ENCODE measurements at places on chromosomes 2 and 18. TPM values are rescaled to one million over a fixed set of nuclear protein-coding genes. Genes with fewer than 3 reads are reported as not detected.

The GCKR gene
- not detected for total RNA-seq

The ANKRD62 gene
- not detected for total RNA-seq

The CBLN2 gene
- not detected for total RNA-seq

The RIT2 gene
- not detected for total RNA-seq

The LINC00305 gene
- not detected for total RNA-seq

The C2orf80 gene
- total RNA-seq: not detected

The GPR35 gene
- 24.9 TPM for total RNA-seq

The FBXO36 gene
- 0.66 TPM for total RNA-seq

The BMP10 gene
- total RNA-seq: not detected

The PTPRM gene
- 5.6 TPM for total RNA-seq

The RFTN2 gene
- not detected for total RNA-seq

The LMAN1 gene
- total RNA-seq: 146 TPM

The CNTNAP5 gene
- not detected for total RNA-seq

The C2orf15 gene
- total RNA-seq: 0.16 TPM

The NXPH2 gene
- total RNA-seq: not detected

The NCKAP1 gene
- 13.2 TPM for total RNA-seq

The ACKR3 gene
- total RNA-seq: 1.8 TPM

The CABYR gene
- 0.16 TPM for total RNA-seq

The DCTN1 gene
- total RNA-seq: 91.1 TPM

The FSHR gene
- total RNA-seq: not detected

The GPAT2 gene
- total RNA-seq: 19.1 TPM

The DLGAP1 gene
- not detected for total RNA-seq

The RNF152 gene
- 0.21 TPM for total RNA-seq

The ERICH2 gene
- not detected for total RNA-seq

The CRYGD gene
- not detected for total RNA-seq

The NTSR2 gene
- not detected for total RNA-seq

The RAX gene
- 0.32 TPM for total RNA-seq

The MPP4 gene
- not detected for total RNA-seq

The XDH gene
- total RNA-seq: not detected
